ENCODE measurements at places on chromosomes 7 and 10.

- no peak for DNase-seq
These were observed 18.7 kb downstream of the AKR1C1 start for GRCh38 chr10:4981722-4982471.

DNA sequence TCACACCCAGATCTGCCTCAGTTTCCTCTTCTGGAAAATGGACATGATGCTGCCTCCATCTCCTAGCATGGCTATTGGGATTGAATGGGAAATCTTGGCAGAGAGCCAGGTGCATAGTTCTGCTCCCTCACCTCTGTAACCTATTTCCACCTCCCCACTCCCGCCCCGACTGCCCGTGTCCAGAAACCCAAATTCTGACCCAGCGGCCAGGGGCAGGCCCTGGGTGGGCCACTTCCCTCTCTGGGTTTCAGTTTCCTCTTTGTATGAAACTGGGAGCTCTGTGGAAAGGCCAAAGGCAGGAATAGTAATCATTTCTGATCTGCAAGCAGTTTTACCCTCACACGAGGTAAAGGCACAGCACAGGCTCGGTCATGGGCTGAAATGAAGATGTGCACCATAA is 74.1 kb upstream of the DUSP5 start:
- DNase-seq, result no peak

DNA sequence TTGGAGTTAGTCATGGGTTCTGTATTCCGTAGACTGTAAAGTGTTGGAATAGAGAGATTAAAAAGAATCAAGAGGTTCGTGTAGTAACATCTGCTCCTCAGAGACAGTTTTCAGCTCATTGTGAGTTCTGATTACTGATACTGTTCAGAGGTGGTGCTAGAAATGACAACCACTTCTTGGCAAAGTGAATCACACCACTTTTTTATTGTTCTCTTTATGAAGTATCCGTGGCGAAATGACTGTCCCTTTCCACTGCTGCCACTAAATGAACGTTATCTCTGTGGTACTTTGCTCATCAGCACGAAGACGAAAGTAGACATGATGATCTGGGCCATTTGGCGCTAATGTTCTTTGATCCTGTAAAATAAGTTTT is 860 bp downstream of the RPP30 start:
- no peak for DNase-seq

GRCh38 chr7:41882256-41882655 is 179.4 kb upstream of the INHBA start:
- DNase-seq, result no peak

DNA sequence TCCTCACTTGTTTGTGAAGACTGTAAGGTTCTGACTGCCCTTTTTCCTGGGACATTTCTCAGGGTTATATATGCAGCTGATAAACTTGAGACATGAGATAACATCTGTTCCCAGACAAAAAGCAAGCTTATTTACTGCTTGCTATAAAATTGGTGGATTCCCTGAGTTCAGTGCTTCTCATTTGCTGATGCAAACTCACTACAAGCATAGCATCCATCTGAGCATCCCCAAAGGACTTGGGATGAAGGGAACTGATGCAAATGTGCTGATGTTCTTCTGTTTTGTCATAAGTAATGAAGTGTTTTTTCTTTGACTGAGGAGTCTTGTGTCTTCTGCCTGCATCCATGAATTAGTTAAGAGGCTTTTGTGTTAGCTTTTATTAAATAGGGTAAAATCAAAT is 183.2 kb downstream of the ADK start:
- no peak for DNase-seq

- no peak for DNase-seq
These were observed 78.4 kb upstream of the GJD4 start for GRCh38 chr10:35526746-35527145.

GRCh38 chr10:24382979-24383663 is 174.2 kb downstream of the KIAA1217 start:
- no peak for DNase-seq

- DNase-seq, result no peak
These were observed 174.5 kb upstream of the AKR1E2 start for GRCh38 chr10:4651404-4652037.

GRCh38 chr7:27586825-27587224 is 75.9 kb downstream of the HIBADH start:
- no peak for DNase-seq

DNA sequence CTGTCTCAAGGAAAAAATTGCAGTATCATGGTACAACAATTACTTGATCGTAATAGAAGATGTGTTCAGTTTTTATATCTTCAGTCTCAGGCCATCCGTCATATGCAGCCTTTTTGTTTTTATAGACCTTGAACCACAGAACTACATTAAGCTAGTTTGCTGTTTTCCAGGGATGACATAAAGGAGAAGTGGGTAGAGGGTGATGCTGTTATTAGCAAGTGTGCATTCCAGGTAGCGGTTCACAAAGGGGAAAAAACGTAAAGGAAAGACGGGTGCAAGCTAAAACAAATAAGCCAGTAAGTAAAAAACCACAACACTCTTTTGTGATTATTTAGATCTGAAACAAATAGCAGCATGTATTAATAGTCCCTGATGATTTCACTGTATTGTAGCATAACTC is 71.7 kb downstream of the BMPR1A start:
- no peak for DNase-seq

DNA sequence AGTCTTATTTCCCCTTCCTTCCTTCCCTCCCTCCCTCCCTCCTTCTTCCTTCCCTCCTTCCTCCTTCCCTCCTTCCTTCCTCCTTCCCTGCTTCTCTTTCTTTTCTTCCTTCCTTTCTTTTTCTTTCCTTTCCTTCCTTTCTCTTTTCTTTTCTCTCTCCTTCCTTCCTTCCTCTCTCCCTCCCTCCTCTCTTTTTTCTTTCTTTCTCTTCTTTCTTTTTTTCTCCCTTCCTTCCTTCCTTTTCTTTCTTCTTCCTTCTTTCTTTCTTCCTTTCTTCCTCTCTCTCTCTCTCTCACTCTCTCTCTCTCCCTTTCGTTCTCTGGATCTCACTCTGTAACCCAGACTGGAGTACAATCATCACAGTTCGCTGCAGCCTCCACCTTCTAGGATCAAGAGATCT is 6.2 kb downstream of the TMEM130 start:
- DNase-seq, result no peak

DNA sequence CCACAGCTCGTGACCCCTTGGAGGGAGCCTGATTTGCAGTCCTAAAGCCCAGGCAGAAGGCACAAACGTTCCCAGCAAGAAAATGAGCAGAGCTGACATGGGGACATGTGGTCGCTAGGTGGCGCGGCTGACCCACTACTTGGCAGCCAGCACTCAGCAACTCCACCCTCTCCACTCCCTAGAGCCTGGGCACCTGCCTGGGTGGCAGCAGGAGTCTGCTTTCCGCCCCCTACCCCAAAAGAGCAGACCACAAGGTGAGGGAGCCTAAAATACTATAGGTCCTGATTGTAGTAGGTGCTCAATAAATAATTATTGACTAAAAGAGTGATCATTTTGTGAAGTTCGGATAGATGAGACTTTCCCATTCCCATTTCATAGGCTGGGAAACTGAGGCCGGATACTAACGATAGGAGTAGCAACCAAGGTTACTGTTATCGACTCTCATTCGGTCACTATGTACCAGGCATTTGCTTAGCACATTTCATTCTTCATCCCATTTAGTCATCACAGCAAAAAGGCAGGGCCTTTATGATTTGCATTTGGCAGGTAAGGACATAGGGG is 57.4 kb downstream of the NEUROG3 start:
- peak; percentile 69 for DNase-seq

DNA sequence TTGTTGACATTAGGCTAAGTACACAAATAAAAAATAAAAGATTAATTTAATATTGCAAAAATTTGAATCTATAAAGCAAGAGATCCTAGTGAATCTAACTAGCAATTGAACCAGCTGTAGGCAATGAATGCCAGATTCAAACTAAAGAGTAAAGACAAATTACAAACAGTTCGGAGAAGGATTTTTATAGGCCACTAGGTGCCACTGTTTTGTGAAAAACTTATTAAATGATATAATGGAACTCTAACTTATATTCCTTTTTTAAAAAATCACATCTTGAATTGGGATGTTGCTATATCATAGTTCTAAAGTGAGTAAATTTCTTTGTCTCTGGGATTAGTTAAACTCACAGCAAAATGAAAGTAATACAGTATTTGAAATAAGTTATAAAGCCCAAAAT is 39.1 kb upstream of the GNAI1 start:
- no peak for DNase-seq

- no peak for DNase-seq
These were observed 61.5 kb downstream of the PTN start for GRCh38 chr7:137282043-137282442.

- no peak for DNase-seq
These were observed at the start of gene AEBP1 for GRCh38 chr7:44103923-44104859. TSS of gene AEBP1 (plus strand) at chr7:44104345. CDS start at chr7:44104666, 321 bp downstream.

- no peak for DNase-seq
These were observed 125.6 kb upstream of the STEAP4 start for GRCh38 chr7:88432301-88432700.

GRCh38 chr7:124700655-124701054 is 64.9 kb downstream of the GPR37 start:
- DNase-seq, result no peak

DNA sequence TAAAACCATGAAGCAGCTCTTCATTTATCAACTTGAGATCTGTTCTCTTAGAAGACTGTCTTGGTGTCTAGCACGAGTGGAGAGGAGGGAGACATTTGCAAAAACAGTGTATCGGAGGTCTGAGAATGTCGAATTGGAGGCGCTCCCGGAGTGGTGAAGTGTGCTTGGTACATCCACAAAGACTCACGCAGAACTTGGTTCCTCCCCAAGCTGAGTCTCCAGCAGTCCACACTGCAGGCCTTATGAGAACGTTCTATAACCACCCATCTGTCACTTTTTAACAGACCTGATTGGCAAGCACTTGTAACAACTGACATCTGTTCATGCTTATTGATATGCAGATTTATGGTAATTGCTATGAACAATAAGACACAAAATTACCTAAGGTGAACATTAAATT is 261.6 kb downstream of the CELF2 start:
- DNase-seq, result no peak

DNA sequence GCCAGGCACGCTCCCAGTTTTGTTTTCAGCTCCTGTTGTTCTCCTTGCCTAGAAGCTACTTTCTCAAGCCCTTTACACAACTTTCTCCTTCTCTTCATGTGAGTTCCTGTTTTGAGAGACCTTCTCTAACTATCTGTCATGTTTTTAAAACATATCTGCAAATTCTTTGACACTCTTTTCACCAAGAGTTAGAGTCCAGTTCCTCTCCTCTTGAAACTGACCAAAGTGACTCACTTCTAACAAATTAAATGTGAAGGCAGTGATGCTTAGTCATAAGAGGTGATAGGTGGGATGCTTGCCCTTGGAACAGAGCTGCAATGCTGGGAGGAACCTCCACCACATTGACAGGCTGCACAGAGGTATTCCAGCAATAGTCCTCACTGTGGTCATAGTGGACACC is 25.3 kb downstream of the ZSCAN25 start:
- DNase-seq, result no peak

DNA sequence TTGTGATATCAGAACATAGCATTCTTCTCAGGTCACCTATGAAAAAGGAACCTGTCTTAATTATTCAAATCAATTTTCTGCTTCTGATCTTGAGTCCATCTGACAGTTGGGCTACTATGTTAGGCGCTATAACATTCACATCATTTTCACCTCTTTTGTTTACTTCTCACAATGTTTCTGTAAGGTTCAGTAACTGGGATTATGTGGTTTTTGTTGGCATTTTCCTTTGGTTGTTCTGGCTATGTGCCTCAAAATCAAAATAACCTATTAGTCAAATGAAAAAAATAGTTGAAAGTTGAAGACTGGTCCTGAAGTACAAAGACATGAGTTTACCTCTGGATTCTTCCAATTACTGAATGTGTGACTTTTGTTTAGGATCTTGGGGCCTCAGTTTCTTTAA is 221.3 kb upstream of the SMIM30 start:
- DNase-seq, result no peak

- DNase-seq, result no peak
These were observed 1.2 kb downstream of the CFAP69 start for GRCh38 chr7:90246171-90246570.

DNA sequence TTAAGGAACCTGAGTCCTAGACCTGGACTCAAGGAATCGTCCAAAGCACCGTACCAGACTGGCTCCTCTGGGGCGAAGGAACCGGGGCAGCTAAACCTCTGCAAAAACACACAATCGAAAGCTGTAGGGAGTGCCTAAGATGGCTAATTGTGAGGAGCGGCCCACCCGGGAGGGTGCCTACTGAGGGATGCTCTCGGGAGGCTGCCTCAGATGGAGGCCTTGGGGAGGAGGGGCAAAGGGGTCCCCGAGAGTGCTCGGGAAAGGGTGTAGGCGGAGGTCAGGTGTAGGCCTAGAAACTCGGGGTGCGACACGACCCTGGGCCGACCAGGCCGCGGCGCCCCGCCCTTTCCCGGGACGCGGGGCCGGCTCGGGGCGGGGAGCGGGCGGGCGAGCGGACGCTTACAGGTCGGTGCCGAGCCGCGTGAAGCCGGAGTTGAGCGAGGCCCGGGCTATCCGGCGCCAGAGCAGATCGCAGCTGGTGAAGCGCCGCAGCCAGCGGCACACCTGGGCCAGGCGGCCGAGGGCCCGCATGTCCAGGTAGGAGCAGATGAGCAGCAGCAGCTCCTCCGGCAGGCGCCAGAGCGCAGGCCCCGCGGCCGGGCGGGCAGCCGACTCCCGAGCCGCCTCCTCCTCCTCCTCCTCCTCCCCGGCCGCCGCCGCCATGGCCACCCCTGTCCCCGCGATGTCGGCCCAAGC is 844 bp downstream of the FBXW4 start:
- DNase-seq, result peak; percentile 46

DNA sequence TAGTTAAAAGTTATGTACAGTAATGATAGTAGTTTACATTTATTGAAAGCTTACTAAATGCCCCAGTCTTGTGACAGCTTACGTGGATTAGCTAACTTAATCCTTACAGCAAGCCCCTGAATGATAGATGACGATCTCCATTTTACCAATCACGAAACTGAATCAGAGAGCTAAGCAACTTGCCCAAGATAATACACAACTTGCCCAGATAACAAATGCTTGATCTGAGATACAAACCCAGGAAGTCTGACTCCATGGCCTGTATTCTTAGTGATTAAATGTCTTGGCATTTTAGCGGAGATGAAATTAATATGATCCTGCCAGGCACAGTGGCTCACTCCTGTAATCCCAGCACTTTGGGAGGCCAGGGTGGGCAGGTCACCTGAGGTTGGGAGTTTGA is 46.9 kb upstream of the FMC1 start:
- DNase-seq, result no peak

DNA sequence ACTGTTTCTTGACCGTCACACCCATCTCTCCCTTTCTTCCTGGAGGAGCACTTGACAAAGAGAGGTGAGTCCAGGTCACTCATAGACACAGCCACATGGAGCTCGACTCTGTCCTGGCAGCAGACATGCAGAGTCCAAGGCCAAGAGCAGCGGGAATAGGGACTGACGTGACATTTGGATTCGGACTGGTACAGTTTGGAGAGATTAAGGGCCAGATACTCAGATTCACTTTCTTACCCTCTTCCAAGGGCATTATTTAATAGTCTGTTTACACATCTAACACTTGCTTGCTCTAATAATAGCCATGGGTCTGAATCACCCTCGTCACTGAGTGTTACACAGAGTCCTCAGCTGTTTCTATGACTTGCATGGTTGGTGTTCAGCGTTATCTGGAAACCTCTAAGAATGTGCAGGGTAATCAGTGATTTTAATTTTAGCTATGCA is 39.2 kb upstream of the OTUD1 start:
- DNase-seq, result no peak

Data from stimulated activated CD8-positive, alpha-beta memory T cell treated with anti-CD3 and anti-CD28 coated beads, Interleukin-7, amount 100 ng/mL, for 1 hour (primary cell).